NCI-H510A treated with DMSO at 0.1 percent for 48 hours (cell line): ENCODE measurements at places on chromosomes 12 and 14.
A peak's percentile ranks its signal among the peaks of the same experiment; 100 is the strongest.

DNA sequence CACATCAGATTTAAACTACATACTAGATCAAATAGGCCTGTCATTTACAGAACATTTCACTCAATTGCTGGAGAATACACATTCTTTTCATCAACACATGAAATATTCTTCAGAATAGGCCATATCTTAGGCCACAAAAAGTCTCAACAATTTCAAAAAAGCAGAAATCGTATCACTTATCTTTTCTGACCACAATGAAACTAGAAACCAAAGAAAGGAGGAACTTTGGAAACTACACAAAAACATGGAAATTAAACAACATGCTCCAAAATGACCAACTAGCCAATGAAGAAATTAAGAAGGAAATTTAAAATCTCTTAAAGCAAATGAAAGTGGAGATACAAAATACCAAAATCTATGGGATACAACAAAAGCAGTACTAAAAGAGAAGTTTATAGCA lies 35.1 kb downstream of the PARP11 start:
- no peak for DNase-seq

GRCh38 chr12:116532986-116533342 lies 26.2 kb upstream of the MAP1LC3B2 start:
- DNase-seq = peak; percentile 72

DNA sequence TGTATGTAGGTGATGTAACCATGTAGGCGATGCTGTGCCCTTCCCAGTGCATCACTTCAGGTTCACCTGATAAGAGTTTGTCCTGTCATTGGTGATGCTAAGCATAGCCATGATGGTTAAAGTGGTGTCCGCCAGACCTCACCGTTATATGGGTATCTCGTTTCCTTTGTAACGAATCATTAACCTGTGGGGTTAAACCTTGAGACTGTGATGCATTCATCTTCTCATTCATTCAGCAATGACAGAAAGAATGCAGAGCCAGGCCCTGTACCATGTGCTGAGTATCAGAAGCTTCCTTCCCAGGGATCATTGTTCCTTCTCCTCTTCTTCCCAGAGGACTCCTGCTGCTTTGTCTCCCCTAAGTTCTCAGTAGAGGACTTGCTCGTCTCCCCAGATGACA lies 84.9 kb downstream of the CCDC60 start:
- DNase-seq = no peak

- no peak for DNase-seq
Measured at GRCh38 chr12:42744539-42745182, 155.1 kb upstream of the PRICKLE1 start.

DNA sequence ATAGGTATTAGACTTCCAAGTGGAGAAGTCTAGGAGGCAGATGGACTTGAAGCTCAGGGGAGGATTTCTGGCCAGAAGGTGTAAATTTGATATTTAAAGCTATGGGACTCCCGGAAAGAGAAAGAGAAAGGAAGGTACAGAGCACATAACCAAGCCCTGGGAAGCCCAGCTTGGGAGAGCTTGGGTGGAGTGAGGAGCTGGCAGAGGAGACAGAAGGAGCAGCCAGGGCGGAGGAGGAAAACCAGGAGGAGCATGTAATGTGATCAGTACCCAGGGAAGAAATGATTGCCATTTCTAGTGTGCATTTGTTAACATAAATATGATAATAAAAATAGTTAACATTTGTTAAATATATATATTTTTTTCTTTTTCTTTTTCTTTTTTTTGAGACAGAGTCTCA lies 67.4 kb downstream of the KICS2 start:
- no peak for DNase-seq

DNA sequence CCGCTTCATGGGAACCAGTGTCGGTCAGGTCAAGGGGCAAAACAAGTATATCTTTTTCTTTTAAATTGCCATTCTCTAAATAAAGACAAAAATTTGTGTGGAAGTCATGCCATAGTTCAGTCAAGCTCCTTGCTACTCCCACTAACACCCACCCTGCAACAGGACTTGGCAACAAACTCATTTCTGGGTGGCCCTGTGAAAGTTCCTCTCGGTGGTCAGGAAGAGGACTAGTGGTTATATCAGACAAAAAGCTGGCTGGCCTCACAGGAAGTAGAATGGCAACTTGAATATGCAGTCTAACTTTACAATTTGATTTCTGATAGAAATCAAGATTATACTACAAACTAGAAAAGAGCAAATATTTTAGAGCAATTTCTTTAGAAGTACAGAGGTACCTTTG lies 11.2 kb downstream of the DHRS7 start:
- no peak for DNase-seq

DNA sequence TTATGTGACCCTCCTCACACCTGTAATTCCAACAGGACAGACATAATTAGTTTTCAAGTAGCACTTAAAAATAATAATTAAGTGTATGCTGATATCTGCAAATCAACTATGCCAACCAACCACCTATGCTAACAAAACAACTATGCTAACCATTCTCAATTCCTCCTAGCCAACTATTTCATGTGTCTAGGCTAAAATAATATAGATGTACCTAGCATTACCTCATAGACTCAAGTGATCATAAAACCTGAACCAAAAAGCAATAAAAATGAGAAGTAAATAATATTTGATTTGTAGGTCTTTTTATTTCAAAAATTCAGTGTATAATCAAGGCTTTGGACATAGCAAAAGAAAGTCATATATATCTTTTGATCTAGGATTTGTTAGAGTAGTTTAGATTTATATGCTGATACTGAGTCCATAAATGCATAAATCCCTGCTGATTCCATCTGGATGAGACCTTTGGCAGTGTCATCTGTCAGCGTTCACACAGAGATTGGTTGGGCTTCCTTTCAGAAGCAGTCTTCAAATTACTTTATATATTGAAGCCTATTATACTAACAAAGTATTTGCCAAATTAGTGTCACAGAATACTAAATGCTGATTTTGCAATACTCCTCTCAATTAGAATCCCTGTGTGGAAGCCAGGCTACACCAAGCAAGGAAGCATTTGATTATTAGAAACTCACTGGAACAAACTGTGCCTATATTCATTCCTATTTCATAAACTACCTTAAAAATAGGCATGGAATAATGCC lies 101.4 kb upstream of the PPM1H start:
- no peak for DNase-seq

- no peak for DNase-seq
Measured at GRCh38 chr14:28280530-28280929, 486.1 kb upstream of the FOXG1 start.

DNA sequence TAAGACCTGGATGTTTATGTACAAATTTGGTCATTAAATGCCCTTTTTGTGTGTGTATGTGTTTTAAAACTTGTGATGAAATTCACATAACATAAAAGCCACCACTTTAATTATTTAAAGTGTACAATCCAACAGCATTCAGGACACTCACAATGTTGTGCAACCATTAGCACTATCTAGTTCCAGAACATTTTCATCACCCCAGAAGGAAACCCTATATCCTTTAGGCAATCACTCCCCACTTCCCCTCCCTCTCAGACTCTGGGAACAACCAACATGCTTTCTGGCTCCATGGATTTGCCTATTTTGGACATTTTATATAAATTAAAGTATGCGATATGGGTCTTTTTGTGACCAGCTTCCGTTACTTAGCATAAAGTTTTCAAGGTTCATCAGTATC lies 124.6 kb downstream of the TTC7B start:
- DNase-seq = no peak

GRCh38 chr12:38995249-38995648 lies 89.9 kb upstream of the CPNE8 start:
- no peak for DNase-seq

- DNase-seq = no peak
Measured at GRCh38 chr12:46874642-46875041, 48.8 kb upstream of the SLC38A4 start.

DNA sequence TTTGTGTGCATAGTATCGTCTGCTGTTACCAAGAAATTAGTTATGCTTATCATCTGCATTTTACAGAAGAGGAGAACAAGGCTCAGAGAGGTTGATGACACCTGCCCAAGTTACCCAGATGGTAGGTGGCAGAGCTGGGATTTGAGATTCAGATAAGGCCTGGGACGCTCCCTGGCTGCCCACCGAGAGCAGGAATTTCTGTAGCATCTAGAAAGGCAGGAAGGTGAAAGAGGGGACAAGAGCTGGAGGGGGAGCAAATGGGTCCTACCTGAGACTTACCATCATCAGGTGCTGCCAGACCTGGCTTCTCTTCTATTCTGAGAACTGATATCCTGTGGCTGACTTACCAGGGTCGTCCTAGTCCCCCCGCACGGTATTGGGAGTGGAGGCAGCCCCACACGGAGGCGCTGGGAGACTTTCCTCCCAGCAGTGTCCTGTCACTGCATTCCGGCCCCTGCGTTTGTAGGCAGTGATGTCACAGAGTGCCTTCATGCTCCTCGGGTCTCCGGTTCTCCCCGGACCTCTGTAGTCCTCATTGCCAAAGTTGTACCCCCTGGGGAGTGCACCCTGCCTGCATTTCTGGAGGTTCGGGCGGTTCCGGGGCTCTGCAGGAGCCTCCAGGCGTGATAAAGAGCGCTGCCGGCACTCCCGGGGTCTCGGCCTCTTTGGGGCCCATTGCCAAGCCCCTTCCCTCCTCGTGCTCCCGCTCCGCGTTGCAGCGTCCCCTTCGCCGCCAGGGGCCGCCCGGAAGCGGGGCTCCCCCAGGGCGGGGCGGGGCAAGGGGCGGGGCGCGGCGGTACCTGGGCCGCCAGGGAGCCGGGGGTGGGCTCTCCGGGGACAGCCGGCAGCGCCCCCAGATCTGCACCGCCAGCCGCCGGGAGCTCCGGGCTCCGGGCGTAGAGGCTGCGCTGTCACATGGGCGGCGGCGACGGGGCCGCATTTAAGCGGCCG lies at the start of gene CABP1:
Gene CABP1, plus strand, starts transcription at position 856 of the 951 bp plus-strand sequence. Its CDS starts 60 bp downstream, at position 916.
- DNase-seq = peak; percentile 48

DNA sequence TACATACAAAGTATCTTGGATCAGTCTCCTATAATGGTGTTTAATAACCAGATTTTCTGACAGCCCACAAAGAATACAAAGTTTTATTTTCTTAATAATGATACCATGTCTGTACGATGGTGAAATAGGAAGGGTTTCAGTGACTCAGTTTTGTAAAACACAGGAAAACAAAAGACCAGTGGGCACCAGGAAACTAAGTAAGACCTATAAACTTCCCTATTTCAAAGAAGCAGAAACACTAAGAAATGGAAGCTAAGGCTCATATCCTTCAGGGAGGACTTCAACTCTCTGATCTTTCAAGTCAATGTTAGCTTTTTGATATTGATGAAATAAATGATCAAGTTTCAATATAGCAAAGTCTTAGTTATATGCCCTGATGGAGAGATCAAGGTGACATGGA lies 196.0 kb downstream of the DUSP6 start:
- DNase-seq = no peak

GRCh38 chr12:125734137-125734536 lies 668.9 kb downstream of the AACS start:
- DNase-seq = no peak

- no peak for DNase-seq
Measured at GRCh38 chr14:103541709-103542604, 13.0 kb downstream of the TRMT61A start.

GRCh38 chr12:79900199-79900598 lies 34.7 kb downstream of the PPP1R12A start:
- no peak for DNase-seq

DNA sequence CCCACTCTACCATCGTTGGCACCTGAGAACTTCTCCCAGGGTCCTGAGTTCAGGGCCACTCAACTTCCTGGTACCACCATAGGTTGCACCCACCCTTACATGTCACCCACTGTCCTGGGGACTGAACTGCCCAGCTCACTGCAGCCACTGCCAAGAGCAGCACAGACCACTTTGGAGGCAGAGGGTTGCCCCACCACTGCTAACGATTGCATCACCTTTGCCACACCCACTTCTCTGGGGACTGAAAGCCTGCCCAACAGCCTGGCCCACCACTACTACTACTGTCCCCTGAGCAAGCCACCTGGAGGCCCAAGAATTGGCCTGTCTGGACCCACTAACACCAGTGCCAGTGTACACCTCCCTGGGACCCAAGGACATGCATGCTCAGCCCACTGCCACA lies 27.6 kb downstream of the CACNA2D4 start:
- no peak for DNase-seq

DNA sequence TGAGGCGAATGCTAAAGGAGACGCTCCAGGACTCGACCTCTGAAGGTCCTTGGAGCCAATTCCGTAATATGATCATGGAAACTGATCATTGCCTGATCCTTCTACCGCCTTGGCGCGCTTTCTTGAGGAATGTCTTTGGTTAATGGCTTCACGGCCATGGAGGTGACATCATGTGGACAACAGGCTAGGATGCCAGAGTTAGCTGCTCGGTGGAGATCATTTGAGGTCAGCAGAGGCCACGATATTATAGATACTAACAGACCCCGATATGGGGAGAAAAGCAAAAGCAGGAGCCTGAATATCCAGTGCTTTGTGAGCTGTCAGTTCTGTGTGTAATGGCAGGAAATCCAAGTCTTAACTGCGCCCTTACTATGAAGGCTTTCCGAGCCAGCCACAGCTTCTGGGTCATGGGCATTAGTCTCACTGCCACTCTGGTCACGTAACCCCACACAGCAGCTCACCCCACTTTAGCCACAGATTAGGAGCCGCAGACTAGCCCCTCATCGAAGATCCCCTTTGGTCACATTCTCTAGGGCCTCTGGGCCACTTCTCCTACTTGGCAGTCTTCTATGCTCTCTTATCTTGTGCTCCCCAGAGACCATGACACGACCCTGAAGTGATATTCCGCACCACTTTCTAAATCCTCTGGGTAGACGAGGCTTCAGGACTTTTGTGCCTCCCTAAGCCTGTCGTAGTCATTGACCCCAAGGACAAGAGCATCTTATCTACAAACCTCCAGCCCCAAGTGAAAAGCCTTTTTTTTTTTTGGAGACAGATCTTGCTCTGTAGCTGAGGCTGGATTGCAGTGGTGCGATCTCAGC lies 724 bp upstream of the CS start:
- DNase-seq = no peak

- DNase-seq = no peak
Measured at GRCh38 chr12:86473231-86473630, 217.0 kb upstream of the MGAT4C start.

DNA sequence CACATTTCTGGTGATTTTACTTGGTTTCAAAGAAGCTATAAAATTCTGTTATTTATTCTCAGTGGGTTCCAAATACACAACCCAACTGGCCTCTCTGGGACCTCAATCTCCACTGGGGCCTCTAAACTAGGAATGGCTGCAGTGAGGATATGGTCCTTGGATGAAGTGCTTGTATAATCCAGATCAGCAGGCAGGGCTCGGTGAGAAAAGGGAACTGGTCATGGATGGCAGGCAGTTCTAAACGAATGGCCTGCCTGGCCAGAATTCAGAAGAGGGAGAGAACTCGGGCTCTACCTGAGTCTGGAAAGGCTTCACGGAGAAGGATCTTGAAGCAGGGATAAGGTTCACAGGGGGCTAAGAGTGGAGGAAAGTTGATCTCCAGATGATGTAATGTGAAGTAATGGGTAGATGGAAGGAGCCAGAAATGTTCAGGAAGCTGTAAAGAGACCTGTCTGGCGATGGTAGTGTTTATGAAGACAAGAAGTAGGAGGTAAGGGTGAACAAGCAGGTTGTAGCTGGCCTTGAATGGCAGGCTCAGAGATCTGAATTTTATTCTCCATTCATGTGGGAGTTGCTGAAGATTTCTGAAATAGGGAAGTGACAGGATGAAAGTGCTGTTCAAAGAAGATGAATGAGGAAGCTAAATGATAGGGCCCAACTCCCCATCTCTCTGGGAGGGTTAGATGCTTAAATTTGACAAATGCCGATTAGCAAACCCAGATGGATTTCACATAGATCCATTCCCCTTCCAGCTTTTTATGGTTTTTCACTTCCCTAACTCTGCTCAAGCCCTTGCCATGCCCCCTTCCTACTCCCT lies 31.5 kb upstream of the ANO6 start:
- no peak for DNase-seq
